ENCODE measurements at places on chromosomes 12 and 14. TPM values are rescaled to one million over a fixed set of nuclear protein-coding genes. Genes with fewer than 3 reads are reported as not detected.

The SERPINA5 gene
- not detected for total RNA-seq

The STAB2 gene
- total RNA-seq: not detected

The NRIP2 gene
- not detected for total RNA-seq

The CFAP54 gene
- 1.4 TPM for total RNA-seq

The OAS3 gene
- 7.0 TPM for total RNA-seq

The LETMD1 gene
- 46.1 TPM for total RNA-seq

The HAL gene
- total RNA-seq: not detected

The TCL1A gene
- not detected for total RNA-seq

The ZNF385A gene
- 0.37 TPM for total RNA-seq

The HDAC7 gene
- 43.0 TPM for total RNA-seq

The ANKS1B gene
- total RNA-seq: 14.3 TPM

The TRMT61A gene
- 11.0 TPM for total RNA-seq

The FANCM gene
- 10.8 TPM for total RNA-seq
